ENCODE measurements at places on chromosomes 11 and 22.

GRCh38 chr11:65426839-65427690 is 4.5 kb downstream of the NEAT1 start:
- DNase-seq, result no peak

GRCh38 chr11:126079621-126080124 is 17.0 kb upstream of the CDON start:
- DNase-seq, result no peak

DNA sequence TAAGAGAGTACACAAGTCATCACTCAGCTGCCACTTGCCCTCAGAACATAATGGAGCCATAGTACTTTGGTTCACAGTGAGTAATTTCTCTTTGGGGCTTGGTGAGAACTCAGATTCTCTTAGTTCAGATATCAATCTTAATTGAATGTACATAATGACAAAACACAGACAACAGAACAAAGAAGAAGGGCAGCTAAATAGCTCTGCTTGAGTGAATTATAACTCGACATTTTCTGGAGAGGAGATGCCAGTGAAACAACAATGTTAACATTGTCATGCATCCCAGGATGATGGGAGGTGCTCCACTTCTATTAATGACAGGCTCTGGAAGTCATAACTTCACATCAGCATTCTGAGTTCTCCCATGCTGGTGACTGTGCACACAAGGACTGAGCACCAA is 508.1 kb downstream of the TMEM135 start:
- no peak for DNase-seq

DNA sequence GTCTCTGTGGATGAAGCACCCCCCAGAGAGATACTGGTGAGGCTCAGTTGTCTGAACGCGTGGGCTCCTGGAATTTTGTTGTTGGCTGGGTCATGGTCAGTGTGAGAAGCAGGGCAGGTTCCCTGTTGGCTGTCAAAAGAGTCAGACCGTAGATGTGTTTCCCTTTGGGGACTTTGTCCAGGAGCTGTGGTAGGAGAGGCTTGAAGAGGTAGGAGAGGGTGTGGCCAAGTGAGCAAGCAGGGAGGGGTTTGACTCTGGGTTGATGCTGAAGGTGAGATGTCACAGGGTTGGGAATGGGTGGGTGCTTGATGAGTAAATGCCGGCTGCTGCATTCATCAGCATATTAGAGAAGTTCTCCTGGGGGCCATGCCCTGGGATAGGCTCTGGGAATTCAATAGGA is 803.2 kb downstream of the TBC1D22A start:
- DNase-seq, result no peak
